ENCODE measurements at places on chromosomes 1 and 21.

DNA sequence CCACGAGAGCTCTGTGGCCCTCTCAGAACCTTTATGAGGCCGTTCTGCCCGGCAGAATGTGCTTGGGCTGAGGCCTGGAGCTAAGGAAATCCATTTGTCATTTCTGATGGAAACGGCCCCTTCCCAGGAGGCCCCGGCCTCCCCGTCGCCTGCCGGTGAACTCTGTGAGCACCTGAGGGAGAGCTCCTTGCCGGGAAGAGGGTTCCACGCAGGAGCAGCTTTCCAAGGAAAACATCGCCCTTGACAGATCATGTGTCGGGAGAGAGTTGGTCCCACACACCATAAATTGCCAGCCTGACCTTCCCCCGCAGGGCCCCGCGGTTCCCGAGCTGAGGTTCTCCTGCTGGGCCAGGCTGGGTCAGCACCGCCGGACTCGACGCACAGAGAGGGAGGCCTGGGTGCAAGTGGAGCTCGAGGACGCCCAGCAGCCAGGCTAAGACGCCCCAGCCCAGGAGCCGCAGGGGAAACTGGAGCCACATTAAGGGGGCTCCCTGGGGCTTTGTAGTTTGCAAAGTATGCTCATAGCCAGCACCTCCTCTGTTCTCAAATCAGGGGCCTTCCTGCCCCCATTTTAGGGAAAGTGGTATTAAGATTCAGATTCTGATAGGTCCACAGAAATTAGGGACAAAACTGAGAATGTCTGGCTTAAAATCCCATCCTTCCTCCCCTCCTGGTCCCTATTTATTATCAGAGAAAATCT lies 239.5 kb downstream of the FOXD2 start:
- no peak for DNase-seq

DNA sequence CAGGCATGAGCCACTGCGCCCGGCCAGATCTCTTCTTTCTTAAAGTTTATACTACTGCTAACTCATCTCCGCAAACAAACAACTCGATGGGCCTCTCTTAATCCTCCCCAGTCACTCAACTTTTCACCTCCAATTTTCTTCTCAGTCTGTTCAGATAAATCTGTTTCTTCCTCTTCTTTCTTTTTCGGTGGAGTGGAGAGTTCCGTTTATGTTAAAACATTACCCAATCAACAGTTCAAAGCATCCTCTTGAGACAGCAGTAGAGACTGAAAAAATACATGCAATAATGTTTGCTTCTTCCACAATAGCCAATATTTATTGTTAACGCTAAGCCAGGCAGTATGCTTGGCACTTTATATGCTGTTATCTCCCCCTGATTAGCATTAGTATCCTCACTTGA lies 1.4 kb upstream of the ANKRD13C start:
- DNase-seq = no peak

DNA sequence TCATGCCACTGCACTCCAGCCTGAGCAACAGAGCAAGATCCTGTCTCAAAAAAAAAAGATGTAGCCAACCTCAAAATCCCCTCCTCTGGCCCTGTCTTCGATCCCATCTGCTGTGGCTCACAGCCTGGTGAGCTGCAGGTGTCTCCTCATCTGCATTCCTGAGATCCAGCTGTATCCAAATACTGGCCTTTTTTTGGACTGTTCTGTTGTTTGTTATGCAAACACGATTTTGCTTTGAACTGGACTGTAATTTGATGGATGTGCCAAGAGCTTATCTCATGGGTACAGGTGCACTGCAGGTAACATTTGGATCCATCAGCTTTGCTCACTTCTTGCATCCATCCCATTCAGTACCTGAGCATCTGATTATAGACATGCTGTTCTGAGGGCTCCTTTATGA lies 14.1 kb upstream of the FAM43B start:
- DNase-seq = no peak

GRCh38 chr1:1908506-1908791 lies 6.6 kb upstream of the CALML6 start:
- DNase-seq = no peak

Measured in NCI-H187 (cell line).